ENCODE measurements at places on chromosomes 3 and 15.

DNA sequence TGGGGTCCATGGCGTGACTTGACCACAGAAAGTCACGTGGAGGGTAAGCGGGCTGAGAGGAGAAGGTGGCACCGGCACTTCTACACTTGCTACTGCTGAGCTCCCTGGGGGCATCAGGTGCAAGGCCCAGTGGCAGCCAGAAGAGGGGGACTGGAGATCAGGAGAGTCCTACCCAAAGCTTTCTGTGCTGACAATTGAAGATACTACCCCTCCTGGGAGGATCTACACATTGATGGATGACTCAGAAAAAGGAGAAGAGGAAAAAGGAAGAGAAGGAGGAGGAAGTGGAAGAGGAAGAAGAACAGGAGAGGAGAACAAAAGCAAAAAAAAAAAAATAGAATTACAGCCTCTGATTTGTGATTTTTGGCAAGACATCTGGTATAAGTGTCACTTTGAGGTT lies 41.2 kb downstream of the MYO5C start:
- DNase-seq = no peak

DNA sequence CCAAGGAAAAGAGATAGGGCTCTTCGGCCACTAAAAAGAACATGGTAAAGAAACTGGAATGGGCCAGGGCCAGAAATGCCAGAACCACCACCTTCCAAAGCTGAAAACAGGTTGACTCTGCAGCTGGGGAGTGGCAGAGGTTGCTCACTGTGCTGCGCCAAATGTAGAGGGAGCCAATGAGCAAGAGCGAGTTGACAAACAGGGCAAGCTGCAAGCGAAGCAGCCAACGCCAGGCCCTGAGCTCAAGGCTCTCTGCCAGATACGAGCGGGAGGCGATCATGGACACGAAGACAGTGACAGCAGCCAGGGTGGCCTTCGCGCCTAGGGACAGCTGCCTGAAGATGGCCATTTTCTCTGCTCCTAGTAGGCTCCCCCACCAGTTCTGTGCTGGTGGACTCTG lies 3.1 kb downstream of the GLB1 start:
- DNase-seq = no peak

GRCh38 chr3:177904621-177905020 lies 631.6 kb upstream of the KCNMB2 start:
- DNase-seq = no peak

GRCh38 chr15:64640146-64640871 lies 135.1 kb downstream of the RBPMS2 start:
- no peak for DNase-seq

DNA sequence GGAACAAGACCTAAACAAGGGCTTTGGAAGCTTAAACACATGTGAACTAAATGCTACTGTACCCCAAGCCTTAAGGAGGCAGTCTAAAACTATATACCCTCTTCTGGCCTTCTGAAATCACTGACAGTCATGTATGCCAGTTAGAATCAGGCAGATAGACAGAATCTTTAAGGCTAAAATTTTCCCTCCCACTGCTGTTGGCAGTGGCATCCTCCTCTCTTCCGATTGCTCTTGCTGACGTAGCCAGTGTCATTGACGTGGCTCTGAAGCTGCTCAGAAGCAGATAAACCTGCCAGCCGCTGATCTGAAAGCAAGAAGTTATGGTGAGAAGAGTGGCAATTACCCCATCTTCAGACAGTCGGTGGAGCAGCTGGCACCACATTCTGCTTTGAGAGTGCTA lies 3.3 kb downstream of the RYR3 start:
- DNase-seq = no peak

GRCh38 chr3:146160321-146160963 lies 542 bp downstream of the PLOD2 start:
- DNase-seq = peak; percentile 79

GRCh38 chr3:151407928-151408327 lies 23.4 kb upstream of the P2RY12 start:
- DNase-seq = no peak
